Nucleus accumbens (tissue), 56 donors: ENCODE measurements at places on chromosomes 1 and 21.

DNA sequence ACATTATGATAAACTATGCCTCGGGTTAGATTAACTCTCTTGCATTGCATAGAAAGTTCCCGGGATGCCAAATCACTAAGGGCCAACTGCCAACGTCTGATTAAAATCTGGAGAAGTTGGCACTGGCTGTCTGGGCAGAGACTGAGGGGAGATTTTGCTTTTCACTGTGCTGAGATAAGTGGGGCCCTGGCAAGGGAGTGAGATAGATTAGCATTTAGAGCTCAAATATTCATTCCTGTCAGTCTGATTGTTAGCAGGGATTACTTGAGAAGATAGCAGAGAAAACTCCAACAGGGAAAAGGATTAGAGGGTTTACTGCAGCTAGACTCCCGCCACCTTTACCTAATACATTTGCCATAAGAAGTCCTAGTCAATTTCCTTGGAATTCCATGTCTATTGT is 714.1 kb upstream of the CHRM3 start:
- no peak for DNase-seq

GRCh38 chr1:67264899-67265298 is 42.8 kb upstream of the IL12RB2 start:
- DNase-seq, result no peak

DNA sequence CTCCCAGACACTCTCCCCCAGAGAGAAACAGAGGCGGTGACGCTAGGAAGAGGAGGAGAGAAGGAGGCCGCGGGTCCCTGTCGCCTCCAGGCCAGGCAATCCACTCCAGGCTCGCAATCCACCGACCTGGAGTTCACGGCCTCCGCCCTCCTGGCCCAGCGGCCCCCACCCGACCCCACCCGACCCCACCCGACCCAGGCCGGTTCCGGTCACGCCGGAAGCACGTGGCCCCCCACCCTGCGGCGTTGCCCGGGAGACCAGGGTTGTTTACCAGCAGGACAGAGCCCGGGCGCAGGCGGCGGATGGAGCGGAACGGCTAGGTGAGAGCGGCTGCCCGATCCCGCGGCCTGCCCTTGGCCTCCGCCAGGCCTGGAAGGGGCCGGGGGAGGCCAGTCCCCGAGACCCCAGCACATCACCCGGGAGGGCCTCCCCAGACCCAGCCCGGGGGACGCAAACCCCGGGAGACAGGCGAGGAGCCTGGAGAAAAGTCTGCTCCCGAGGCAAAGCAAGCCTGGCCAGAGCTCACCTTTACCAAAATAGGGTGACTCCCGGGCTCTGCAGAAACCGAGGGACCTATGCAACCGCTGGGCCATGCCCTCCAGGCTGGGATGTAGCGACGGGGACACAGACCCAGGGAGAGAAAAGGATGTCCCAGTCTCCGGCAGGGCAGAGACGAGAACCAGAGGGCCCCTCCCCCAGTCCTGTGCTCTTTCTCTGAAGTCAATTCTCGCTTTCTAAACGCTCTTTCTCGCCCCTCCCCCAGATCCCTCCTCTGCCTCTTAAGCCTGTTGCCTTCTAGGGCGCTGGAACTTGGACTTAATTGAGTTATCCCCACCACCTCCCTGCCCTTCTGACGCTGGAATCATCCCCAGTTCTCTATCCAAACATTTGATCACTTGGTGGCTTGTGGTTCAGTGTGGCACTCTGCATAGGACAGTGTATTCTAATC is at the start of the genes PLA2G2C and UBXN10:
TSS of gene PLA2G2C (minus strand) at position 685 of the 949 bp plus-strand sequence. CDS start 9,155 bp downstream, outside the sequence.
TSS of gene UBXN10 (plus strand) at position 263 of the 949 bp plus-strand sequence. CDS start 4,466 bp downstream, outside the sequence.
- DNase-seq, result no peak

GRCh38 chr1:243433737-243434370 is 178.0 kb downstream of the SDCCAG8 start:
- DNase-seq, result no peak

DNA sequence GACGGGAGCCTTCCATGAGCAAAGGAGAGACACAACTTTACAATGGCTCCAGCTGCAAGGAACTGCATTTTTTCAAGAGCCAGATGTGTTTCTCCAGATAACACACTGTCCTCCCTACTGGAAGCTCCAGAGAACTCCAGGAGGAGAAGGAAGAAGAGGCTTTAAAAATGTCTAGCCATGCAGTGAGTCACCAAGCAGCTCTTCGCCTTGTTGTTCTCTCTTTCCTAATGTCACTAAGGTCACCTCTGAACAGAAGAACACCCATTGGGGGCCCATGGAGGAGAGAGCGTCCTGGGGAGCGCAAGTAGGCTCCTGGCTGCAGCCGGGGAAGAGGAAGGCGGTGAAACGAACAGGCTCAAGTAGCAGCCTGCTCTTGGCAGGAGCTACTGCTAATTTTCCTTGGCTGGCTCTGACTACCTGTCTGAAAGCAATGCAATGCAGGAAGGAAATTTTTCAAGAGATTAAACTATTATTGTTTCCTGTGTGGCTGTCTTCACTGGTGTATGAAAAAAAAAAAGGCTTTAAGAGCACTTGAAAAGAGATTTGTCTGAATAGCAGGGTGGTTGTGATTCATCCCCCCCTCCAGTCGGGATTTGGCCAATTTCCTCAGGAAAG is 321.9 kb downstream of the SETD4 start:
- no peak for DNase-seq

- DNase-seq, result no peak
These were observed 49.8 kb downstream of the GREM2 start for GRCh38 chr1:240562111-240562590.

- DNase-seq, result no peak
These were observed 20.7 kb downstream of the PLEKHA6 start for GRCh38 chr1:204338997-204339396.

- DNase-seq, result no peak
These were observed 741 bp downstream of the DUSP10 start for GRCh38 chr1:221740993-221741702.

GRCh38 chr1:53838654-53838974 is 518 bp upstream of the NDC1 start:
- DNase-seq, result no peak

DNA sequence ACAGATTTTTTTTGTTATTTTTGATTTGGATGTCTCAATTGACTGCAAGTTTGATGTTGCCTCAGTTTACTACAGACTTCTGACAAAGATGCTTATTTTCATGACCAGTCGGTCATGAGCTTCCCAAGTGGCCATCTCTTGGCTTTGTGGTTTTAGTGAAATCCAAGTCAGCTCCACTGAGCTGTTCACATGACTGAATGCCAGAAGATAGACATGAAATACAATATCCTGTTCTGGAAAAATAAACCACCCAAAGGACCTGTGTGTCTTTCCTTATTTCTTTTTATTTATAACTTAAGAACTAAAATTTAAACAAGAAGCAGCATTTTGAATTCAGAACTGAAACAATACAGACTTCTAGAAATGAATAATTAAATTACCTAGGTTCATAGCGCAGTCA is 89.3 kb downstream of the HMCN1 start:
- no peak for DNase-seq

DNA sequence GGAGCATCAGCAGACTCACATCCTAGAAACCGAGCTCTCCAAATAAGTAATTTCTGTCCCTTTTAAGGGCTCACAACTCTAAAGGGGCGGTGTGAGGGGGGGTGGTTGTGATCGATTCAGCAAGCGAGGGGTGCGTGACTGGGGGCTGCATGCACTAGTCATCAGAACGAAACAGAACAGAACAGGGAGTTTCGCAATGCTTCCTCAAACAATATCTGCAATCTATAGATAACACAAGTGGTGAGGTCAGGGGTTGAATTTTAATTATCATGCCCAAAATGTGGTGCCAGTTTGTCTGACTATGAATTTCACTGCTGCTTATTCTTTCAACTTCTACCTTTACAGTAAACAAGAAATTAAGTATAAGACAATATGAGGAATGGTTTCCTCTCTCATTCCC is 1003.0 kb upstream of the NCAM2 start:
- no peak for DNase-seq

DNA sequence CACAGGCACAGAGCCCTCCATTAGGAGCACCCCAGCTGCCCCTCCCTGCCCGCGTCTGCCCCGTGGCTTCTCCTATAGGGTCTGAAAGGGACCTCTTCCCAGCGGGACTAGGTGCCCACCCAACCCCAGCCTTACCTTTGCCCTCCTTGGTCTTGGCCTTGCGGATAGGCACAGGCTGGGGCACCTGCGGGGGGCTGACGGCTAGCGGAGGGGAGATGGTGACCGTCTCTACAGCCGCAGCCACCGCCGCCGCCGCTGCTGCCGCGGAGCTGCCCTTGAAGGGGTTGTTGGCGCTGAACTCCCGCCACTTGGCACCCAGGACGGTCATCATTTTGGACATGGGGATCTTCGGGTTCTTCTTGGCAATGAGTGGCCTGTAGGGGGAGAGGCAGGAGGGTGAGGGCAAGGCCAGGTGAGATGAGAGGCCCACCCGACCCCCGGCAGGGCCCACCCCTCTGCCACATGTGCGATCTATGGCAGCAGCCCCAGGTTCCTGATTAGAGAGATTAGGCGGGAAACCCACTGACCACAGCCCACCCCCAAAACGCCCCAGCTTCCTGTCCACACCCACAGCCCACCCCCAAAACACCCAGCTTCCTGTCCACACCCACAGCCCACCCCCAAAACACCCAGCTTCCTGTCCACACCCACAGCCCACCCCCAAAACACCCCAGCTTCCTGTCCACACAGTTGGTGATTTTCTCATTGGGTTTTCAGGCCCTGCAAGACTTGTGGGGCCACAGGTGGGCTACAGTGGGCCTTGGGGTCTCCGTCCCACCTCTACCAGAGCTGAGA is 25.4 kb downstream of the CHD5 start:
- no peak for DNase-seq

DNA sequence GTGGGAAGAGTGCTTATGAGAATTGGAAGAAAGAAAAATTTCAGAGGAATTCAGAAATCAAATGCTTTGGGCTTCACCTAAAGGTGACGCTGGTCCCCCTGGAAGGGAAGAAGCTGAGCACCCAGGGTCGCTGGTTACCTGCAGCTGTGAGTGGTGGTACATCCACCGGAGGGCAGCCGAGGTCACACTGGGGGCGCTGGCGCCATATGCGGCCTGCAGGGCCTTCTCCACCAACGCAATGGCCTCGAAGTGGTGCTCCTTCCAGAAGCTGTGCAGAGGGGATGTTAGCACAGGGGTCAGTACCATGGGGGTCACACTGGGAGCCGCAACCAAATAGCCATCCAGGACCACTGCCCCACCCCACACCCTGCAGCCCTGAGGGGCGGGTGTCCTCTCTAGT is 6.1 kb downstream of the AKR7A2 start:
- no peak for DNase-seq

DNA sequence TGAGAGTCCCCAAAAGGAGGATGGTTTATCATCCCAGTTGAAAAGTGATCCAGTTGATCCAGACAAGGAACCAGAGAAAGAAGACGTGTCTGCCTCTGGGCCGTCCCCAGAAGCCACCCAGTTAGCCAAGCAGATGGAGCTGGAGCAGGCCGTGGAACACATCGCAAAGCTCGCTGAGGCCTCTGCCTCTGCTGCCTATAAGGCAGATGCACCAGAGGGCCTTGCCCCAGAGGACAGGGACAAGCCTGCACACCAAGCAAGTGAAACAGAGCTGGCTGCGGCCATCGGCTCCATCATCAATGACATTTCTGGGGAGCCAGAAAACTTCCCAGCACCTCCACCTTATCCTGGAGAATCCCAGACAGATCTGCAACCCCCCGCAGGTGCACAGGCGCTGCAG is 43.3 kb downstream of the ZBTB17 start:
- no peak for DNase-seq

DNA sequence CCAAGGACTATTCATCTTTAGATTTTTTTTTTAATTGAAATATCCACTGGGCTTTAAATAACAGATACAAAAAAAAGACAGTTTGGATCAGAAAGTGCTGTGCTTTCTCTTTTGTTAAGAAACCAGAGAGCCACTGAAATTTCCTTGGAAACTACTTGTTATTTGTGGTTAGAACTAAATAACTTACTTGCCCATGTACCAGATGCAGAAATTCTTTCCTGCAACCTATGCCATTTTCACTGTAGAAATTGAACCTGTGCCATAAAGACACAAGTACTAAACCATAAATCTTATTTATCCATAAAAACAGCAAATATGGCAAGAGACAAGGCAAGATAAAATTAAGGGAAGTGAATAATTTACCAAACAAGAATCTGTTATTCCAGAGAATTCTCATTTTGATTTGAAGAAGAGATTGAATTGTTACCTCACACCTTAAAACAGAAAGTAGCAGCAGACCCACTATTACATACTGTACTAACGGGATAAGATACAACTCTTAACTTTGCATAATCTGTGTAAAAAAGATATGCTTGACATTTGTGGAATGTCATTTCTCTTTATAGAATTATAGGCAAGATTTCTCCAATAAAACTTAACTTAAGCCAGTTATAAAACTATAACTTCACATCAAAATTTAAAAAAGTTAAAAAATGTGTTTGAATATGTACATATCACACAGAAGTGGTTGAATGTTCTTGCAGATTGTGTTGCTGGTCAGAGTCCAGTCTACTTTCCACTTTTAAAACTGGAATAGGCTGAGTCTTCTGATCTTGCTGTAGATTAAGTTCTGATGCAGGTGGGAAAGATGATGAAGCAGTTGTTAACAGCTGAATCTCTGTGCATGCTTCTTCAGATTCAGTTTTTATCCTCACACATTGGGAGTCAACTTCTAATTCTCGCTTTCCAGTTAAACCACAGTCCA is 6.3 kb upstream of the PHTF1 start:
- no peak for DNase-seq

DNA sequence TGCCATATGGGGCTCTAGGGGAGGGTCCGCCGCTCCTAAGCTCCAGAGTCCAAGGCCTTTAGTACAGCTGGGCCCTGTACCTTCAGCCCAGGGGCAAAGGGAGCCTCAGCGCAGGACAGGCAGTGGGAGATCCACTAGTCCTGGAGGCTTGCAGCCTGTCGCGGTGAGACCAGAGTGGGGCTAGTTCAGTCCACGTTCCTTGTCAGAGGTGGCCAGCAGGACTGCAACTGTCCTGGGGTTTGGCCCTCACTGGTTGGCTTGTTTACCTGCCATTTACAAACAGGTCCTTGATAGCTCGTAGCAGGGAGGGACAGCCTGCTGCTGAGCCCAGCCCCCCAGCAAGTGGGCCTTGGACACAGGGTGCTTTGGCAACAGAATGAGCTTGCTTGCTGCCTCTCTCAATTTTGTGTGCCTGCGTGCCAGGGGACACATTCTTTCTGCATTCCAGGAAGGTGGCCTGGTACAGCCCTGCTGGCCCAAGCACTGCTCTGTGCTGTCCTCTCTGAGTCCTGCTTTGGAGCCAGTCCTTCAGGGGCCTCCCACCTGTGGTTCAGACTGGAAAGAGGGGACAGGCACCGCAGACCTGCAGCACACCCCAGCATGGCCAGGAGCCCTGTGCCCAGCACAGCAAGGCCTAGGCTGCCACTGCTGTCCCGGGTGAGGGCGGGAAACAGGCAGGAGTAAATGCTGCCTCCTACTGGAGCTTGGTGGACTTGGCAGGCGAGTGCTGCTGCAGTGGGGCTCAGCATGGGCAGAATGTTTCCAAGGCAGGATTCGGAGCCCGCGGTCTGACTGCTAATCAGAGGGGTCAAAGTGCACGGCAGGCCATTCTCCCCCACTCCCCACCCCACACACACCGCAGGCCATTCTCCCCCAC is 15.2 kb downstream of the H6PD start:
- no peak for DNase-seq

GRCh38 chr1:101587741-101588140 is 350.9 kb downstream of the S1PR1 start:
- DNase-seq, result no peak

DNA sequence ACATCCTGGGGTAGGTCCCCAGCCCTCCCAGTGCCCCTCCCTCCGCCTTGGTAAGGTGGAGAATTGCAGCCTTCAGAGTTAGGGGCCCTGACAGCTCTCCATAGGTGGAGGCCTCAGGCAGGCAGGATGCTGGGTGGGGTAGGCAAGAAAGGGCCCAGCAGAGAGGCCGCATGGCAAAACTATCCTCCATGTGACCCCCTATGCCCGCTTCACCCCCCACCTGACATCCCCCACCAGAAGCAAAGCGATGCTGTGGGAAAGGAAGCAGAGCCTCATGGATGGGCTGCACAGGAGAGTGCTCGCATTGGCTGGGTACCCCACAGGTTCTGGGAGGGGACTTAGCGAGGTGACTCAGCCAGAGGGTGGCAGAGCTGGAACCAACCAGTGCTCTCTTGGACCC is 1.6 kb downstream of the S100A9 start:
- DNase-seq, result no peak
